ENCODE measurements at places on chromosomes 7 and 10. TPM values are rescaled to one million over a fixed set of nuclear protein-coding genes. Genes with fewer than 3 reads are reported as not detected.

- DNase-seq, result peak; percentile 10
Observed at GRCh38 chr10:42985436-42986316, 91.2 kb upstream of the RET start.

DNA sequence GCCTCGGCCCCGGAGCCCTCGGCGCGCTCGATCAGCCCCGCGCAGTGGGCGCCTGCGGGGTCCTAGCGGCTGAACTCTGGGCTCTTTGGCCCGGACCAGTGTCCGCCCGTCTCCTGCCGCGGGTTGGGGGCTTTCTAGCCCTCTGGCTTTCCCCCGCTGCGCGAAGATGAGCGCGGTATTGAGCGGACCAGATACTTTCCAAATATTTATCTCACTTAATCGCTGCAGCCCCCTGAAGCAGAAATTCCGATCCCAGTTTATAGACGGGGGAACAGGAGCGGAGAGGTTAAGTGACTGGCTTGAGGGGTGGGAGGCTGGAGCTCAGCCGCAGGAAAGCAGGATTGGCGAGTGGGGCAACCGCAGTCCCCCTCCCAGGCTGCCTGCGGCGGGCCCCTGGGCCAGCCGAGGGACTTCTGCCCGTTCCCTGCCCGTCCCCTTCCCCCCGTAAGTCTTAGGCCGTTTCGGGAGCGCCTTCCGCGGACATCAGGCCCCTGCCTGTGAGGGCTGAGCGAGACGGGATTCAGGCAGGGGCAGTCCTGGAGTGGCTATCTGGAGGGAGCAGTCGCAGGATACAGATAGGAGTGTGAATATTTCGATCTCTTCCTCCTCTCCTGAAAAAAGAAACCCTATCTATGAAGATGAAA, 565 bp downstream of the STRIP2 start:
- DNase-seq, result no peak

GRCh38 chr7:99184532-99185218, 23.2 kb downstream of the KPNA7 start:
- DNase-seq, result no peak

DNA sequence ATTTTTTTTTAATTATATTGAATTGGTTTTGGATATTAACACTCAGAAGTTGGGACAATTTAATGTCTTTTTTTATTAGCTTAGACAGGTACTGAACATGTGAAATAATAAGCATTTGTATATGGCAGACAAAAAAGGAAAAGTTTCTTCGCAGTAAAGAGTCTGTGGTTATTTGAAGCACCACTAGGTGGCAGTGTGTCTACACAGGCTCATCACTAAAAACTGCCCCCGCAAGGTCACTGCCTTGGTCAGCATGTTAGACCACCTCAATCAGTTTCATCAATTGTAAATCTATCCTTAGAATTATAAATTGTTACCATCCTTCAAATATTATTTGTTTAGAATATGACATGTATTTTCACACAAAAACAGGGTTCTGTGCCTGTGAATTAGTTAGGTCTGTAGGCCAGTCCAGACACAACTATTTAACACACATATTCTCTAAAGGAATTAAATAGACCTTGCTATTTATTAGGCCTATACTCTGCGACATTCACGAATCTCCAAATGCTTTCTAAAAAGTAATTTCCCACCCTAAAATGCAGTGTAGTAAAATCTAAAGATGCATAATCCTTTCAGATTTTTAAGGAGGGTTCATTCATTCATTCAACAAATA, 17.0 kb downstream of the PNLIPRP3 start:
- DNase-seq, result no peak

DNA sequence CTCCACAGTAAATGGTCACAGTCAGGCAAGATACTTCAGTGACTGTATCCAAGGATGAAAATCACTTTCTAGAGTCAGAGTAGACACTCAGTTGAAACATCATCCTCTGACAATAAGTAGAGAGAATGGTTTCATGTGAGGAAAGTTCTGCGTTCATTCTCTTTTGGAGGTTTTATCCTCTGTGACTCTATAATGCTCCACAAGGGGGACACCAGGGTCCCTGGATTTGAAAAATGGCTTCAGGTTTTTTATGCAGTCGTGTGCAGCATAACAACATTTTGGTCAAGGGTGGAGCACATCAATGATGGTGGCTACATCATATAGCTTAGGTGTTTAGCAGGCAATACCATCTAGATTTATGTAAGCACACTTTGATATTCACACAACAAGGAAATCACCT, 40.4 kb downstream of the TMEM168 start:
- DNase-seq, result no peak

Gene SLC18A3
- not detected for total RNA-seq

Measured in breast epithelium (tissue), 4 donors.